Activated CD4-positive, alpha-beta memory T cell treated with anti-CD3 and anti-CD28 coated beads, Interleukin-2, amount 10 ng/mL, durations not matched to agents 7 days and 5 days (primary cell): ENCODE measurements at places on chromosomes 2 and 18. TPM values are rescaled to one million over a fixed set of nuclear protein-coding genes. Genes with fewer than 3 reads are reported as not detected.

DNA sequence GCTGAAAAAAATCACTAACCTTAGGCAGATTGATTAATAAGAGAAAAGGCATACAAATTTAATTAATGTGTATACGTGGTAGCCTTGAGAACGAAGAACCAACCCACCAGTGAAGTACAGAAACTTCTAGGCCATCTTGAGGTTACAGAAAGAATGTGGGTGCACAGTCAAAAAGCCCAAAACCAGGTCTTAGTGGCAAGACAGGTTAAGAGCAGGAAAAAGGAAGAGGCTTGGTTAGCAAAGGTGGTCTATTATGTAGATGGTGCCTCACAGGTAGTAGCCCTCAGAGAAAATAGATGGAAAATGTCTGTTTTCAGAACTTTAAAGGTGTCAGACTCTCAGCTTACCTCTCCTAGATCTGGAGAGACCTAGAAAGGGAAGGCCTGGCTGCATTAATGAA is 22.0 kb upstream of the SLC35G4 start:
- peaks cover 17% of the 10 kb centered on the region for H3K4me1 ChIP-seq
- no peaks in the 10 kb centered on the region for H3K36me3 ChIP-seq

DNA sequence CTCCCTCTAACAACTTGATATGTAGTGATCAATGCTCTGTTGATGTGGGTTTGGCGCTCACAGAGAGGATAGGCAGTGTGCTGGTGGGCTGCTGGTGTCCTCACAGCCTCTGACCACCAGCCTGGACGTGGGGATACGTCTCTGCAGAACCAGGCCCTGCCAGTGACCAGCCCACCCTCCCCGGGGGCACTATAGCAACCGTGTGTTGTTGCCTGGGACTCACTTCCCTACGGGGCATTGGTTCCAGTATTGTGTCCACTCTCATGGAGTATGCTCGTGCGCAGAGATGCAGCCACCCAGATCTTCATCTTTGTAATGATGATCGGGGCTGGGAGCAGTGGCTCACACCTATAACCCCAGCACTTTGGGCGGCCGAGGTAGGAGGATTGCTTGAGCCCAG is 180.1 kb downstream of the LDLRAD4 start:
- no peaks in the 10 kb centered on the region for H3K4me1 ChIP-seq
- H3K36me3 ChIP-seq = no peaks in the 10 kb centered on the region
- H3K4me3 ChIP-seq = no peak overlapping the region
- no peak for DNase-seq
- no peaks in the 10 kb centered on the region for H3K27me3 ChIP-seq

- H3K4me3 ChIP-seq = no peak overlapping the region
- H3K36me3 ChIP-seq = peaks cover 6% of the 10 kb centered on the region
- no peak for DNase-seq
- peak overlapping the region; percentile 63 for H3K27ac ChIP-seq
These were observed 21.7 kb downstream of the BIN1 start for GRCh38 chr2:127085317-127085681.

DNA sequence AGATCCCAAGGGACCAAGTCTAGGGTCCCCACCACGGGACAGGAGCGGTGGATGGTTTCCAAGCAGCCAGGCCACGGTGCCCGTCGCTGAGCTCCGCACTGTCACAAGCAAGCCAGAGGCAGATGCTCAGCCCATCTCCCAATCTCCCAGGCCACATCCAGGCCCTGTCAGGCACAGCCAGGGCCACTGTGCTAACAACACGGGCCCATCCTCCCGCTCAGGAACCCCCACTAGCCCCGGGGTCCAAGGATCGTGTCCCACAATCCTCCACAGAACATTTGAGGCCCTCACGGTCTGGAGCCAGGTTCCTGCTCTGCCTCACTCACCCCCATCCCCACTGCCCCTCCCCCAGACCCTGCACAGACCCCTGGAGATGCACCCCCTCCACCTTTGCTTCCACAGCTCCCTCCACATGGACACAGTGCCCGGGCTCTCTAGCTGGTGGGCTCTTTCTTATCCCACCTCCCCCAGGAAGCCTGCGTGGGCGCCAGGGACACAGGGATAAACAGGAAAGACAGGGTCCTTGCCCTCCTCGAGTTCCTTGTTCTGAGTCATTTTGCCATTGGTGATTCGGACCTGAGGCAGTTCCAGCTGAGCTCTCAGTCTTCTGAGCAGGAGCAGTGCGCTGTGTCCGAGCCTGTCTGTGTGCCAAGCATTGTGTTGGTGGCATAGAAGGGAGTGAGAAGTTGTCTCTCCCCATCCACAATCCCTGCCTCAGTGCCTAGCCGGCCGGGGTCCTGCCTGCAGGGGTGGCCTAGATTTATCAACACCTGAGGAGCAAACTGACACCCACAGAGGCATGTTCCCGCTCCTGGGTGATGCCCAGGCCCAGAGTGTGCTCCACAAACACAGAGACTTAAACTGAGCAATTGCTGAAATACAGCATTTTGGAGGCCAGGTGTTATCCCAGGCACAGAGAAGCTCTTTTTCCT is 7.0 kb downstream of the CROCC2 start:
- H3K4me1 ChIP-seq = no peaks in the 10 kb centered on the region
- no peak for DNase-seq
- no peak overlapping the region for H3K27ac ChIP-seq
- H3K27me3 ChIP-seq = peaks cover 5% of the 10 kb centered on the region
- no peak overlapping the region for H3K4me3 ChIP-seq

FEV gene
- total RNA-seq = not detected
